ENCODE measurements at places on chromosomes 7 and 10. TPM values are rescaled to one million over a fixed set of nuclear protein-coding genes. Genes with fewer than 3 reads are reported as not detected.

Gene ATOH7
- total RNA-seq = not detected

- no peak for DNase-seq
Observed at GRCh38 chr7:300048-300447, 10.1 kb downstream of the FOXL3 start.

DNA sequence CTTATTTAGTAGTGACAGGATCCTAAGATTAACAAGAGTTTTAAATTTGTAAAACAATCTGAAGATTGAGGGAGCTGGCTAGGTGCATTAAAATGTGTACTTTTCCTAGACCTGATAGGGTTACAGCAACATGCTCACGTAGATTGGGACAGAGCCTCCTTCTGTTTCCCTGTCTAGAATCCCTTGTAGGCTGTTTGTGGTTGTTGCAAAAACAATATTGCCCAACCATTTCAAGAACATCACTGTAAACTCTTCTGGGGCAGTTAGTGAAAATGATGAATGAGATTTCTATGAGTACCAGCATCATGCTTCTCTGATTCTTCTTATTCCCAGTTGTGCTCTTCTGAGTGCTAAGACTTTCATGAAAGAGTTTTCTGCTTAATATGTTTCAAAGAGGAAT lies 14.7 kb upstream of the CPED1 start:
- DNase-seq = no peak

Gene TRPV5
- not detected for total RNA-seq

DNA sequence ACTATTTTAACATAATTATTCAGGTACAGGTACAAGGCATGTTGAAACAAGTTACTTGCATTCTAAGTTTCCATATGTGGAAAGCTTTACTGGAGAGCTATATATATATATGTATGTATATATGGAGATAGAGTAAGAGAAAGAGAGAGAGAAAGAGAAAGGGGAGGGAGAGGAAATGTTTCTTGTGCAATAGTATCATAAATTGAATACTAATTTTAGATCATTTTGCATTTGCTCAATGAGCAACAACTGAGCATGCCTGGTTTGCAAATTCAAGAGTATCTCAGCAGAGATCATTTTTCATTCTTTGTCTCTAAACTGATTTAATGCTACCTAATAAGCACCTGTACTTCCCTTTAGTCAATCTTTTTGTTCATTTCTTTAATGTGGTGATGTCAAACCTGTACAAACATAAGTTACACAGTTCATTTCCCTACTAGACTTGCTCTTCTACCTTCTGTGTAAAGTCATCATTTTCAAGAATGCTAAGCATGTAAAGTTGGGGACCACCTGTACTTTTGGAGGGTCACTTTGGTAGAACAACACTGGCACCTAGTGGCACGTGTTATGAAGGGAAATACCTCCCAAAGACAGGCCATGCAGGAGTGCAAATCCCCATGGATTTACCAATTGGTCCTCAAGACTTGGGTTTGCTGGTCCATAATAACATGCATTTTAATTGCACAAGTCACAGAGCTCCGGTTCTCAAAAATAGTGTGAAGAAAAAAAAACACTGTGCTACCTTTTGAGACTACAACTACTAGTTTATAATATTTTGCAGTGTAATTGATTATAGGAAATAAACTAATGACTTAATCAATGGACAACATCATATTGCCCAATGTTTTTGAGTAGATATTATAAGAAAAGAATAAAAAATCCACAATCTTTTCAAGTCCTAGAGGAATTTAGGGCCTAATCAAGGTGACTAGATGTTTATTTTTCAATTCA lies 431.2 kb upstream of the IGFBP3 start:
- DNase-seq = peak; percentile 60

DNA sequence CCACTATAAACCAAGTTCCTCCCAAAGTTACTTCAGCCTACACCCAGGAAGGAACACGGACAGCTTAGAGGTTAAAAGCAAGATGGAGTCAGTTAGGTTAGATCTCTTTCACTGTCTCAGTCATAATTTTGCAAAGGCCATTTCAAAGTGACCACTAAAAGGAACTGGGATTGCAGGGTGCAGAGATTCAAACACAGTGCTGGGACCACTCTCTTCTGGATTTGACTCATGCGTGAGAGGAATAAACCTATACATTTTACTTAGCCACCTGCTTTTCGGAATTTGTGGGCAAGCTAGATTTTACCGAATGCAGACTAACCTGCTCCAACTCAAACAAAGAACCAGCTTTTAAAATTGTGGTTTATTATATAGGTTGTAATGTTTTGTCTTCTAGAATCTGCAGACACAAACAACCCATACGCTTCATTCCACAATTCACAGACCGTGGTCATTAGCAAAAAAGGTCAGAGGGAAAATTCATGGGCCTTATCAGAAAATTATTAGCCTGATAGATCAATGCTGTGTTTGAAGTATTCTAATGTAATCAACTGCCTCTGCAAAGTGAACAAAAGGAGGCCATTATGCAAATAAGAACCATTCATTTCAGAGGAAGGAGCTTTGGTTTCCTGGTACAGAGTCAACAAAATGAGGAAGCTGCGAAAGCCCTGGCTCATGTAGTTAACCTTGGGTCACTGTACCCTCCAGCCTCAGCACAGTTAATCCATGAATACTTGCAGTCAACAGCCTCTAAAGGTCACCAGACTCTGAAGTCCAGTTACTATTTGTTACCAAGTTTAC lies 342.7 kb upstream of the KLF6 start:
- DNase-seq = no peak

GRCh38 chr10:510415-510881 lies 179.0 kb downstream of the DIP2C start:
- DNase-seq = no peak

DNA sequence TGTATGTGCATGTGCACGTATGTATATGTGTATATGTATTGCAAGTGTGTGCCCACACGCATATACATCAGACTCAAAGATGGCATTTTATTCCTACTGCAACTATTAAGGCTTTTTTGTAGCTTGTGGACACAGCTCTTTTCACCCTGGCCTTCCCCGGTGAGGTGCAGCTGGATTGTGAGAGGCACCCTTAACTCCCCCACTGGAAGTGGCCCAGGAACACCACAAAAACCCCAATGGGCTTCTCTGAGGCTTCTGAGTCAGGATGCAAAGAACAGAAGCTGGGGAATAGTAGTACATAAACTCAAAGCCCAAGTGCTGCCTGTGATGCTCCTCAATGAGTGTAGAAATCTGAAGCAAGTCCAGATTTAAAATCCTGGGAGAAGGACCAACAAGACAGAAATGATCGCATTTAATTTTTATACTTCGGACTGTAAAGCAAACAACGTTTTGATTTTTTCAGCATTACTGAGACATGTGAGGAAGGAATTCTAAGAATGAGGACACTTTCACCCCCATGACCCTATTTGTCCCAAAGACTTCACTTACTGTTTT lies 369.2 kb upstream of the MGMT start:
- no peak for DNase-seq

Gene IFIT1B
- total RNA-seq = not detected

GRCh38 chr7:12434012-12434642 lies 30.5 kb upstream of the VWDE start:
- DNase-seq = no peak

Gene RBP3
- not detected for total RNA-seq

DNA sequence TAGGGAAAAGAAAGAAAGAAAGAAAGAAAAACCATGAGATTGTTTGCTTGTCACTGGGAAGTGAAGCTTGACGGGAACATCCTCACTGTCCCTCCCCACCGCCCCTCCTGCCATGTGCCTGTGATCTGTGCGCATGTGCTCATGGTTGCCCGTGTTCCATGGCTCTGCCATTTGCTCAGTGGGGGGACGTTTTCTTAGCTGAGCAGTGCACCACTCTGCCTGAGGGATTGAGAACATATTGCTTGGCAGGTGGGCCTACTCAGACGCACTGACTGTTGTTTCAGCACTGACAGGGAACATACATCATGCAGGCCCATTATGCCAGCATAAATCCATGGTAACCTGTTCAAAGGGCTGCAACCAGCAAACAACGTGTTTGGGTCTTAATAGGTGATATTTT lies 747.9 kb upstream of the GALNT17 start:
- DNase-seq = no peak

- no peak for DNase-seq
Observed at GRCh38 chr7:93779115-93779514, 111.4 kb downstream of the TFPI2 start.

- DNase-seq = no peak
Observed at GRCh38 chr10:70576803-70577517, 25.6 kb downstream of the PRF1 start.

Gene NEURL1
- not detected for total RNA-seq

Gene CD36
- not detected for total RNA-seq

- peak; percentile 21 for DNase-seq
Observed at GRCh38 chr10:71085689-71086438, 126.5 kb upstream of the UNC5B start.

- DNase-seq = no peak
Observed at GRCh38 chr7:133315332-133316040, 62.6 kb downstream of the EXOC4 start.

Gene MOGAT3
- not detected for total RNA-seq

GRCh38 chr7:157523766-157524421 lies 187.1 kb downstream of the DNAJB6 start:
- DNase-seq = no peak

DNA sequence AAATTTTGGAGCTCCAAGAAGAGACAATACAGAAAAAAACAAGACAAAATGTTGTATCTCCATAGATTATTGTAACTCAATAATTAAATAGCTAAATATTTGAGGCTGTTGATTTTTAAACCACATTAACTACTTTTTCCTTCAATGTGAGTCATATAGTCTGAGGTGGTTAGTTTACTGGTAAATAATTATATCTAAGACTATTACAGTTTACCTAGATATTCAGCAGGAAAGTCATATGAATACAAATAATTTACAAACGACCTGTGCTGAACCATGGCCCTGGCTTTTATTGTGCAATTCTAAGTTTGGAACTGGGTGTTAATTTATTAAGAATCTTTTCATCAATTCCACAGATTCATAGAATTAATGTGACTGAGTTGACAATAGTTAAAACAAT lies 22.2 kb downstream of the CREB5 start:
- no peak for DNase-seq

Gene MYO3A
- total RNA-seq = not detected

- DNase-seq = no peak
Observed at GRCh38 chr7:101555269-101555920, 73.7 kb downstream of the MYL10 start.

DNA sequence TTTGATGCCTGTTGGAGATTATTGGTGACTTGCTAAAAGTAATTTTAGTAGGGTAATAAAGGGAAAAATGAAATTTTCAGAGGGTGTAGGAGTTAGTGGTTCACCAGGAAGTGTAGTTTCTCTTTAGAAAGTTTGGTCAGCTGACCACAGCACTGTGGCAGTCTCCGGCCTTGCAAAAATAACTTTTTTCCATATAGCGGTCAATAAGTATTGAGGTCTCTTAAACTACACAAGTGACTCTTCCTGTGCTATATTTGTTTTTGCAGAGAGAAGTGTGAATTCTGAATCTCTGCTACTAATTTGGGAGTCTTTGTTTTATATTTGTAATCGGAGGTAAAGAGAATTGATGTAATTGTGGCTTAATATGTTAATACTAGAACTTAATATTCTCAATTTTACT lies 24.3 kb downstream of the PTPN12 start:
- DNase-seq = no peak

DNA sequence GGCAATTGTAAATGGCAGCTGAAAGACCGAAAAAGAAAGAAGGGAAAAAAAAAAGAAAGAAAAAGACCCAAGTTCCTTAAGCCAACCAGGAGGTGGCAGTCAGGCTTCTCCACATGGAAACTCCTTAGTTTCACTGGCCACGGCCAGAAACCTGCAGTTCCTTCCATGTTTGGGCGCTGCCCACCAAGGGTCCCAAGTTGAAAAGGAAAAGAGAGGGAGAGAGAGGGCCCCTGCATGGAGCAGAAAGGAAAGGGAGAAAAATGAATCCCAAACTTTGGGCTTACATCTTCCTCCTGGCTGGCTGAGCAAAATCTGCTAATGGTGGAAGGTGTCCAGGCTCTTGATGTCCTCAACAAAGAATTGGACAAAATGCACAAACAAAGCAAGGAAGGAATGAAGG lies 31.8 kb upstream of the ABCA13 start:
- peak; percentile 36 for DNase-seq

GRCh38 chr10:101767966-101768790 lies 7.7 kb downstream of the FGF8 start:
- DNase-seq = no peak

DNA sequence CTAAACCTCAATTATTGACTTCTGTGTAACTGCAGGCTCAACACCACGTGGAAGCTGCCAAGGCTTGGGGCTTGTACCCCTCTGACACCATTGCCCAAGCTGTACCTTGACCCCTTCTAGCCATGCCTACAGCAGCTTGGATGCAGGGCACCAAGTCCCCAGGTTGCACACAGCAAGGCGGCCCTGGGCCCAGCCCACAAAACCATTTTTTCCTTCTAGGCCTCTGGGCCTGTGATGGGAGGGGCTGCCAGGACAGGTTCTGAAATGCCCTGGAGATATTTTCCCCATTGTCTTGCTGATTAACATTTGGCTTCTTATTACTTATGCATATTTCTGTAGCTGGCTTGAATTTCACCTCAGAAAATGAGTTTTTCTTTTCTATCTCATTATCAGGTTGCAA lies 610.0 kb upstream of the LRRN3 start:
- no peak for DNase-seq

Gene CDC14C
- total RNA-seq = not detected

GRCh38 chr7:147483634-147484292 lies 1106.8 kb upstream of the C7orf33 start:
- no peak for DNase-seq

- no peak for DNase-seq
Observed at GRCh38 chr7:137757146-137757925, 89.4 kb downstream of the DGKI start.

Gene PYROXD2
- total RNA-seq = 13.8 TPM

DNA sequence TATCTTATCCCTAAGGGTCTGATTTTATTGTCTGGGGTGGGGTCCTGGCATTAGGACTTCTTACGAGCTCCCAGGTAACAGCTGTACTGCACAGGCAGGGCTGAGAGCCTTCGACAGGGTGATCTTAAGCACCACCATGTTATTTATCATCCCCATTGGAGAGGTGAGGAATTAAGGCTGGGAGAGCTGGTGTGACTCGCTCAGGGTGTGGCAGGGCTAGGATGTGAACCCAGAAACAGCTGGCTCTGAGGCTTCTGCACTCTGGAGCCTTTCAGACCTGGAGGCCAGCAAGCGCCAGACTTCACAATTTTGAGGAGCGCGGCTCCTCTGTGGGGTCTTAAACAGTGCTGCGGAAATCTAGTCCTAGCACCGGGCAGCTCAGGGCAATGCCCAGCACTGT lies 27.4 kb upstream of the NDST2 start:
- no peak for DNase-seq

Gene FOXI2
- total RNA-seq = not detected

- DNase-seq = no peak
Observed at GRCh38 chr10:43570971-43571370, 3.4 kb downstream of the ZNF239 start.

All from SJSA1 (cell line).